ENCODE measurements at places on chromosomes 7 and 10. TPM values are rescaled to one million over a fixed set of nuclear protein-coding genes. Genes with fewer than 3 reads are reported as not detected.

DNA sequence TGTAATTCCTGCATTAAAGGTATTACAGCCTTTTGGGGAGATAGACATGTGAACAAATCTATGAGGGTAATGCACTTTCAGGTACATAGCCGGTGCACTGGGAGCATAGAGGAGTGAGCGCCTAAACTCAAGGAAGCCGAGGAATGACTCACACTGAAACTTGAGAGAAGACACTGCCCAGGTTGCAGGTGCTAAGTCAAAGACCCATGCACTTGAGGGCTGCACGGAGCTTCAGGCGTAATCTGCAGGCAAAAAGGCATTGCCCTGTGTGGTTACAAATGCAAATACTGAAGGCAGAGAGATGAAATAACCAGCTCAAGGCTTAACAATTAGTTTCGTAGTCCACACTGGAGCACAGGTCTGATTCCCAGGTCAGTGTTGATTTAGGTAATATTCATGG lies 51.0 kb upstream of the OSBPL3 start:
- DNase-seq: no peak

DNA sequence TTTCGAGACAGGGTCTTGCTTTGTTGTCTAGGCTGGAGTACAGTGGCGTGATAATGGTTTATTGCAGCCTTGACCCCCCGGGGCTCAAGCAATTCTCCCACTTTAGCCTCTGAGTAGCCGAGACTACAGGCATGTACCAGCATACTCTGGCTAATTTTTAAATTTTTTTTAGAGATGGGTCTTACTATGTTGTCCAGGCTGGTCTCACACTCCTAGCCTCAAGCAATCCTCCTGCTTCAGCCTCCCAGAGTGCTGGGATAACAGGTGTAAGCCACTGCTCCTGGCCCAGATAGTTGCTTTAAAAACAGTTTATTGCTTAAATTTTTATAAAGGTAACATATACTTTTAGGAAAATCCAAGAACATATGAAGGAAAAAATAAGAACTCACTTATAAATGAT lies 26.3 kb downstream of the NEURL1 start:
- no peak for DNase-seq

GRCh38 chr7:91915401-91916050 lies 25.1 kb upstream of the AKAP9 start:
- no peak for DNase-seq

- DNase-seq: no peak
These were observed 50.4 kb upstream of the PPP2R2D start for GRCh38 chr10:131850383-131850870.

Gene HABP2
- total RNA-seq: 439 TPM

GRCh38 chr7:20971219-20971618 lies 184.5 kb upstream of the SP8 start:
- no peak for DNase-seq

Gene DYNC1I1
- 0.49 TPM for total RNA-seq

GRCh38 chr10:43351301-43351700 lies 20.1 kb upstream of the FXYD4 start:
- DNase-seq: no peak

DNA sequence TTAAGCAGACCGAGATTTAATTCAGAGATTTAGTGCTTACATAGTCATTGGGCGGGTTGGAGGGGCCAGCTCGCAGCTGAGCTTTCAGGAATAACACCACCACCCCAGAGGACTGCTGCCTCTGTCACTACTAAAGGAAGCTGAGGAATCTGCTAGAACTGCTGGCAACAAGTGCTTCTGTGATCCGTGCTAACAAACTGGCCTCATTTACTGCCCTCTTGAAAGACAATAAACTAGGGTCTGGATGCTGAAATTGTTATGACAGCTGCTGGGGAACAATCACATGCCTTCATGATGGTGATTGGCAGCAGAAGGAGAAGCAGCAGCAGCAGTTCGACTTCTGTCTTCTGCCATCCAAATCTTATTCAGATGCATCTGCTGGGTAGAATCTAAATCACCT lies 285.5 kb upstream of the TAC1 start:
- no peak for DNase-seq

Gene POLR2J2
- 9.5 TPM for total RNA-seq

Gene DLX5
- total RNA-seq: not detected

Gene ANKRD61
- not detected for total RNA-seq

Data from right lobe of liver (tissue), 6 donors.